Stimulated activated CD4-positive, alpha-beta T cell treated with anti-CD3 and anti-CD28 coated beads, TNF-alpha, amount 100 ng/mL, for 4 hours (primary cell): ENCODE measurements at places on chromosomes 12 and 14.

DNA sequence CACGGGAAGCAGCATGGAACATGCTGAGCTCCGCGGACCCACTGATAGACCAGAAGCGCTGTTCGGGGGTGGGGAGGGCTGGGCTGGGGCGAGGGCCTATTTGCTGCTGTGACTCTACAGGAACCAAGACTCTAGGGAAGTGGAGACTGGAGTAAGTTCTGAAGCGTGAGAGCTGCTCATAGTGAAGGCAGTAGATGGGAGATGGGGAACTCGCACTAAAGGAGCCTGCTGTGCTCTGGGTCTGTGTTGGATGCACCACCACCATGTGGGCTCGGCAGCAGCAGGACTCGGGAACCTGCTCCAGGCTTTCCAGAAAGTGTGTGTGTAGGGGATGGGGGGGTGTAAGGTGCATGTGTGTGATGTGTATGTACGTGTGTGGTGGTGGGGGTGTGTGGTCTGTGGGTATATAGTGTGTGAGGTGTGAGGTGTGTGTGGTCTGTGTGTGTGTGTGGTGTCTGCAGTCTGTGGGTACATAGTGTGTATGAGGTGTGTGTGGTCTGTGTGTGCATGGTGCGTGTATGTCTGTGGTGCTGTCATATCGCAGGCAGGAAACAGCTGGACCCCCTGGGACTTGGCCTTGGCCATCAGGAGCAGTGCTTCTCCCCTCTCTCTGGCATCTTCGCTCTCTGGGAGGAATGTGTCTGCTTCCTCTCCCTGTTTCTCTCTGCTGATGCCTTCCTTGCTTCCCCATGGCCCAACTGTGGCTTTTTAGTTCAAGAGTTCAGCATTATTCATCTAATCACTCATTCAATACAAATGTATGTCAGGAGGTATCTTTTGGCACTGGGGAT is 378.9 kb downstream of the FUT8 start:
- no peak for DNase-seq

- DNase-seq = peak; percentile 18
Measured at GRCh38 chr14:50363714-50364111, 33.0 kb downstream of the CDKL1 start.

GRCh38 chr14:61479746-61480502 is 158.5 kb downstream of the PRKCH start:
- DNase-seq = no peak

- DNase-seq = no peak
Measured at GRCh38 chr14:50013198-50013918, 103.0 kb downstream of the VCPKMT start.

GRCh38 chr12:99282624-99283023 is 364.9 kb upstream of the GARIN6 start:
- no peak for DNase-seq

GRCh38 chr12:108615918-108616317 is 17.8 kb downstream of the SELPLG start:
- no peak for DNase-seq

- no peak for DNase-seq
Measured at GRCh38 chr14:102826751-102827675, 49.8 kb downstream of the TRAF3 start.

DNA sequence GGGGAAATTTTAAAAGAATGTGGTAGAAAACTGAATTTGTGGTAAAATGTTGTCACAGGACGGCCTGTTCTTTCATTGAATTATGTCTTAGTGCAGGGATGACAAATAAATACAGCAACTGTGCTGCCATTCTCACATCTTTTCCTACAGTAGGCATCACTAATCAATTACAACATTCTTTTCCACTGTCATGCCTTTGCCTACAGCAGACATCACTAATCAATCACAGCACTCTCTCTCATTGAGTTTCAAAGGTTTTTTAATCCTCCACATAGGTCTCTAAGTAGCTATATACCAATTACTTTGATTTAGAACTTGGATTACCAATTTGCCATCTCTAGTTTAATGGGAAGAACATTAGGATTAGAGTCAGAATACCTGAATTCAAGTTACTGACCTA is 30.1 kb downstream of the NTF3 start:
- no peak for DNase-seq

DNA sequence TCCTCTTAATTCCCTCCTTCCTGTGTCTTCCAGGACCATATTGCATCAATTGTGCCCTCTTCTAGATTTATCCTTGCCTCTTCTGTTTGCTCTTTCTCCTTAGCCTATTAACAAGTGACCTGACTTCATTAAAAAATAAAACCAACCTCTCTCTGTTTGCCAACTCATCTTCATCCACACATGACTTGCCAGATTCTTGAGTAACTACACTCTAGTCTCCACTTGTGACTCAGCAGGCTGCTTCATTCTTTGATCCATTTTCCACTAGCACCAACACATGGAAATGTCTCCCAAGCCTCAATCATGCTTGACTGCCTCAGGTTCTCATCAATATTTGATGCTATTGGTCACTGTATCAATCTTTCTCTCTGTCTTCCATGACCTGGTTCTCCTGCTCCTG is 492.4 kb upstream of the TMPO start:
- DNase-seq = no peak

GRCh38 chr14:101716956-101717662 is 44.4 kb upstream of the PPP2R5C start:
- DNase-seq = no peak
